DMS153 (cell line): ENCODE measurements at places on chromosomes 4 and X.

- no peak for DNase-seq
Measured at GRCh38 chr4:185137233-185137925, 5.7 kb upstream of the SLC25A4 start.

- DNase-seq, result no peak
Measured at GRCh38 chr4:92235731-92236130, 68.0 kb upstream of the GRID2 start.

- no peak for DNase-seq
Measured at GRCh38 chrX:17471861-17472260, 96.9 kb downstream of the NHS start.

- DNase-seq, result no peak
Measured at GRCh38 chr4:16790508-16790907, 107.9 kb downstream of the LDB2 start.

GRCh38 chr4:13989501-13989900 lies 362.0 kb upstream of the BOD1L1 start:
- DNase-seq, result no peak

DNA sequence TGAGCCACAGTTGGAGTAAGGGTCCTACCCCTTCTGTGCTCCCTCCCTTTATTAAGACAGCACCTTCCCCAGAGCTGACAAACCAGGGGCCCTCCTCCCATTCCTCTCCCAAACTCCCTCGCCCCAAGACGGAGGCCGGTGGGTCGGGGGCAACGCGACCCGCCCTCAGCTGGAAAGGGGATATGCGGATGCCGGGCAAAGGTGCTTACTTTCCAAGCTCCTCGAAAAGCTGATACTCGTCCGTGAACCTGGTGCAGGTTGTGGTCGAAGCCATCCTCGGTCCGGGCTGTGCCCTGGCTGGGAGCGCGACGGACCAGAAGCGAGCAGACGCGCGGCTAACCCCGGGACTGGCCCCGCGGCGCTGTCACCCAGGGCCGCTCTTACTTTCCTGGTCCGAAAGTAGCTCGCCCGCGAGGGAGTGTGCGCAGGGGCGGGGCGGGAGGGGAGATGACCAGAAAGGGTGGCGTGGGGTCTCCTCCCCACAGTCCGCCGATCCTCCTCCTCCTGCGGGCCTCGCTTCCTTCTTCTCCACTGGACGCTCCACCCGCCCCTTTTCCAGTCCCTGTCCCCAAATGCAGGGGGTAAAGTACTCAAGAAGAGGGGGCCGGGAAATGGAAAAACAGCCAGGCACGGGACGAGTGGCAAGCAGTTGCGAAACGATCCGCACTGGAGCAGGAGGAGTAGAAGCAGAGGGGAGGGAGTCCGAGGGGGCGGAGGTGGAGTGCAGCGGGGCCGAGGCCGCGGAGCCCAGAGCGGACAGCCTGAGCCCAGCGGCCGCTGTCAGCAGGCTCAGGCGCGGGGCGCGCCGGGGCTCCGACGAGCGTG lies 531 bp downstream of the CAMK2D start:
- peak; percentile 39 for DNase-seq

GRCh38 chr4:130722361-130722760 lies 1626.4 kb downstream of the C4orf33 start:
- no peak for DNase-seq

GRCh38 chr4:123564758-123565346 lies 168.3 kb downstream of the SPRY1 start:
- DNase-seq, result peak; percentile 34

- DNase-seq, result no peak
Measured at GRCh38 chr4:168849997-168850396, 160.1 kb downstream of the CBR4 start.

DNA sequence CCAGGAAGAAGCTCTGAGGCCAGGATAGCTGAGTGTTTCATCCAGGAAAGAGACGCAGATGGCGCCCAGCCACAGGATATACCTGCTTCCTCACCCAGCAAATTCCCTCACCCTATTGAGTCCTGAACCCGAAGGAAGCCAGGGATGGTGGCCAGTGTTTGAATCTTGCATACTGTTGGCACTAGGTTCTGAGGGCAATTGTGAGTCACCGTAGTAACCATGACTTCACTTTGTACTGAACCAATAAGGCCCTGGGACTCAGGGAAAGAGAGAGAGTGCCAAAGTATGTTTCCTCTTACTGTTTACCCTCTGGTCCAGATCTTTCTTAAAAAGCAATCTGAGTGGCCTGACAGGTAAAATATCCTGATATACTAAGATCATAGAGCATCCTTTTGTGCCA lies 25.6 kb upstream of the SMIM10L2A start:
- DNase-seq, result peak; percentile 33
